ENCODE measurements at places on chromosomes 1 and 21.

DNA sequence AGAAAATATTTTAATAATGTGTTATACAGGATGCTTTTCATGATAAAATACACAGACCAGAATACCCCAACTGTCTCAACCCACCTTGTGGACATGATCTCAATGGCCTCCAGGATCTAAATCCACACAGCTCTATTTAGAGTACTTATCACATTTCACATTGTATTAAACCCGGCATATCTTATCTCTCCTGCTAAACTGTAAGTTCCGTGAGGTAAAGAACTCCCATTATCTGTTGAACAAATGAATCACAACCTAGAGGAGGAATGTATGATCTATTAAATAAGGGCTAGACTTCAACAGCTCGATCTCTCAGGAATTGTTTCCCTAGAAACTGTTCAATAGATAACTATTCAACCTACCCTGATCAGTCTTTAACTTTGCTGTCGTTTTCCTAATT is 6.9 kb downstream of the ETV3 start:
- no peak for DNase-seq

DNA sequence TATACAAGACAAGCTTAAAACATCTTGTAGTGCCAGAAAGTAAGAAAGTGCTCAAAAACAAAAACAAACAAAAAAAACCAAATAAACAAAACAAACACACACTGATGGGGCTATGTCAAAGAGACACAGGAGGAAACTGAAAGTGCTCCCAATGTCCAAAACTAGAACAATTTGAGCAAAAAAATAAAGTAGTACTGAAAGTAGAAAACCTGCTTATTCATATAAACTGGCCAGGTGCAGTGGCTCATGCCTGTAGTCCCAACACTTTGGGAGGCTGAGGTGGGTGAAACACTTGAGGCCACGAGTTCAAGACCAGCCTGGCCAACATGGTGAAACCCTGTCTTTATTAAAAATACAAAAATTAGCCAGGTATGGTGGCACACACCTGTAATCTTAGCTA is 129.9 kb downstream of the GLUL start:
- DNase-seq, result no peak

GRCh38 chr21:41570791-41571355 is 62.9 kb upstream of the TMPRSS2 start:
- no peak for DNase-seq

DNA sequence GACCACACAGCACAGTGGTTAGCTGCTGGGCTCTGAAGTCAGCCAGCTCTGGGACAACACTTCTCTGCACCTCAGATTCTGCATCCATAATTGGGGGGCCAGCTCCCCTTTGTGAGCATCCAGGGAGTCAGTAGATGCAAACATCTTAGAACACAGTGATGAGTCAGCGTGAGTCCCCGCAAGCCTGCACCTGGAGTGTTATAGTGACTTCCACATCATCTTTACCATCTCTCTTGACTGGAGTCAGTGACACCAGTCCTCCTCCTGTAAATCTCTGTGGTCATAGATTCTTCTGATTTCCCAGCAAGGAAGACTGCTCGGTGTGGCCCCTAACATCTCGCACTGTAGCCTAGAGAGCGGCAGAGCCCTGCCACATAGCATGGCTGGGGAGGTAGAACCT is 13.9 kb upstream of the EDN2 start:
- no peak for DNase-seq

- DNase-seq, result no peak
Measured at GRCh38 chr1:179298952-179299351, 5.4 kb downstream of the SOAT1 start.
